CD4-positive, alpha-beta T cell treated with Interleukin-2 at 100 ng/mL for 4 hours (primary cell): ENCODE measurements at places on chromosomes 4 and X.

DNA sequence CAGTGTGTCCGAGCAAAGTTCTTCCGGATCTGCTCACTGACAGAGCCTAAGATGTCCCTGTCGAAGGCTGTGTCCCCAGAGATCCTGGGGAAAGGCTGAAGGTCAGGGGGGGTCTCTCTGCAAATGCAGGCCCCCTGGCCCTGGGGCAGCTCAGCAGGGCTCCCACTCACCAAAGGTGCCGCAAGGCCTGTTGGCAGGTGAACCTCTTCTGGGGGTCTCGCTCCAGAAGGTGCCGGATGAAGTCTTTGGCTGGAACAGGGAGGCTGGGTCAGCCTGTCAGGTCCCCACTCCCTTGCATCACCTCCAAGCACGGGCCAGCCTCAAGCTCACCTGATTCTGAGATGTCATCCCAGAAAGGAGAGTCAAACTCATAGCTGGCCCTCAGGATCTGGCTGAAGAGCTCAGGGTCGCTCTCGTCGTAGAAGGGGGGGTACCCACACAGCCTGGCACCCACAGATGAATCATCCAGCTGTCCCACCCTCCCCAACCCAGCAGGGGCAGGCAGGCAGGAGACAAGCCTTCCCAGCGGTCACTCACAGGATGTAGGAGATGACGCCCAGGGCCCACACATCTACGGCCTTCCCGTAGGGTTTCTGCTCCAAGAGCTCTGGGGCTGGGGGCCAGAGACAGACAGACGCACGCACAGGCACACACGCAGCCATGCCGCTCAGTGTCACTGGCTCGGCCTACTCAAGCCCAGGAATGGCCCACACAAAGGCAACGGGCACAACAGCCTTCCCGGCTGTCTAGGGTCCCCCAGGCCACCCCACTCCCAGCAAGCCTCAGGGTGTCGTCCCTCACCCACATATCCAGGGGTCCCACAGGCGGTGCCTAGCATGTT lies 2.6 kb downstream of the PNCK start:
- no peak for DNase-seq

DNA sequence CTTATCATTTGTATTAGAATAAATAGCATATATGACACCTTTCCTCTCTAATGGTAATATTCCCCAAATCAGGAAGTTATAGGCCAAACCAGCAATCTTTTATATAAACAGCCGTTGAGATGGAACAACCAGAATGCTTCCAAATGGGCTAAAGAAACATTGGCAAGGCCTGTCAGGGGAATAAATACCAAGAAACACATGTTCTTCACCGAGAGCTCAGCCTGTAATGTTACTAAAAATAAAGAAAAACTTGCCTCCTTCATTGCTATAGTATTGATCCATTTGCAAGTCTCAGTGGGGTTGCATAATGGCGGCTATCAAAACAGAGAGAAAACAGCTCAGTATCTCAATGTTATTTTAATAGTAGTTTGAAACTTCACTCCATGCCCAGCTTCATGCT lies 104.9 kb downstream of the FAM13A start:
- DNase-seq = no peak

DNA sequence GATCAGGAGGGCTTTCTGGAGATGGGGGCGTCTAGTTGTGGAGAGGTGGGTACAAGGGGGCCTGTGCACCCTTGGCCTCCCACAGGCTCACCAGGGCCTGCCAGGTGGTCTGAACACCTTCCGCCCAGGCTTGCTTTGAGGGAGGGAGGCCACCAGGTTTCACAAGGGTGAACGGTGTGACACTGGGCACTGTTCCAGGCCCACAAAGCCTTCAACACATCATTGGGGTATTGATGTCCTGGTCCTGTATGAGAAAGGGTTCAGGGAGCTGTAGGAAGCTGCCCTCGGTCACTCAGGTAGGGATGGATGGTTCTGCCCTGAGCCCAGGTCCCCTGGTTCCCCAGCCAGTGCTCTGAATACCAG lies 6.0 kb downstream of the HTRA3 start:
- DNase-seq = no peak

DNA sequence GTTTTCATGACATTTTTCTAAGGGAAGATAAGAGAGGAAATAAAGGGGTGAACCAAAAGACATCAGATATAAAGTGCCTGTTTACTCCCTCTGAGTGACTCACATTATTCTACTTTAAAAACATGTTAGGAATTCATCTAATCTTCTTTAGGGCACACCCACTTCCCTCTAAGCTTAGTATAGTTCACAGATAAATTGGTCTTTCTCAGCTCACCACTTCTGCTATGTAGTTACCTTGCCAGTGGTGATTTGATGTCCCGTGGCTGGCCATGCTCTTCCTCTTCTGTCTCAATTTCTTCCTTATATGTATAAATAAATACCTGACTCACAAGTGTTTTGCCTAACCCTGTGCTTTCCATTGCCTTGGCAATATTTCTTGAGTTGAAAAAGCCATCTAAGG lies 96.8 kb downstream of the PDLIM5 start:
- DNase-seq = no peak
